NCI-H1436 treated with DMSO at 0.1 percent for 48 hours (cell line): ENCODE measurements at places on chromosomes 1 and 21.

GRCh38 chr1:54546651-54547401 is 1.2 kb upstream of the ACOT11 start:
- no peak for DNase-seq

DNA sequence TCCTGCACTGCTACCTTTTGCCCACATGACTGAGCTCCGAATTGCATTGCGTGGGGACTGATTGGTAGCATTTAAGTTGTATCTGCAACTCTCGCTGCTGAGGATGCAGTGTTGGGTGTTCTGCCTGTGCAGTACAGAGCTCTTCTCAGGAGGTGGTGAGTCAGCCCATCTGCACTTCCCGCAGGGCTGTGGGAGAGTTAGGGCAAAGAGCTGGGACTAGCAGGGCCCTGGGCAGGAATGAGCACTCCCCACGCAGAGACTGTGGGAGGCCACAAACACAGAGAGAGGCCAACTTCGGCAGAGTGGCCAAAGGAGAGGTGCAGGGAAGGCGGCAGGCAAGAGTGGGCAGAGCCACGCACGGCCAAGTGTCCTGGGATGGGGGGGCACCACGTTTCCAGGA is 244.7 kb downstream of the SIPA1L2 start:
- DNase-seq = no peak

DNA sequence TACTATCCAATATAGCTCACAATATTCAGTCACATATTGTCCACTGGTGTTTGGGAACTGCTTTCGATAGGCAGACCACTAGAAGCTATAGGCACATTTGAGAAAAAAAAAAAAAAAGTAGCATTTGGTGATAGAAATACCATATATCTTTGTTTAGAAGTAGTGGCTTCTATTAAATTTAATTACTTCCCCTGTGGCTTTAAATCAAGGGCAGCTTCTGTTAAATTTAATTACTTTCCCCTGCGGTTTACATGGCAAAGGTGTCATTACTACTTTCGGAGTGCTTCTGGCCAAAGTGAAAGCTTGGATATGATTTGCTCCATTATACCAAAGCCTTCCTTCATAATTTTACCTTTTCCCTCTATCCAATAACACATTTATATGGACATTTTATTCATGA is 229.9 kb downstream of the TTLL7 start:
- DNase-seq = no peak

- no peak for DNase-seq
Observed at GRCh38 chr1:15436881-15437442, 1.3 kb upstream of the CTRC start.

DNA sequence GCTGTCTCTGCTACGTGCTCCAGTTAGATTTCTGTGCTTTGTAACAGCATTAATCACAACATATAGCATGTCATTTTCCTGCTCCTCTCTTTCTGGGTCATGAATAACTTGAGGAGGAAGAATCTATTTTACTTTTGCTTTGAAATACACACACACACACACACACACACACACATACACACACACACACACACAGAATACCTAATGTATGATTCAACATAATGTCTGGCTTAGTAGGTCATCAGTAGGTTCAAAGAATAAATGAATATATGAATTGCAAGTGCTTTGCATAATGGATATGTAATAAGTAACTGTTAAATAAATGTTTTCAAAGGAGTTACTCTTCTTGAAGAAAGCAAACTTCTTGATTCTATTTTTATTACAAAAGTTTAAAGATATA is 249.0 kb downstream of the PDE4B start:
- DNase-seq = no peak

DNA sequence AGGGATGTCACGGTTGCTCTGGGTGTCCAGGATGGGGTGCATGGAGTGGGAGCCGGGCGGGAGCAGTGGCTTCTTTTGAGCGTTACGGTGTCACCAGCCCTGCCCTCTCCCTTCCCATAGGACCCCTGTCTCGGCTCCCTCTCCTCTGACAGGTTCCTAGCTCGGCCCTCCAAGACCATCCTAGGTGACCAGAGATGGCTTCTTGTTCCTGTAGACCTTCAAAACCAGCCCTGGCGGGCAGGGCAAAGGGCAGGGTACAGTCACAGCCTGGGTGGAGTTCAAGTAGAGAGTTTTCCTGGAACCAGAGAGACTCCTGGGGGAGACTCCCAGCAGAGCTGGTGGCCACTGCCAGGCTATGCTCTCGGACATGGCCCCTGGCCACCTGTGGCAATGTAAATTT is 345.6 kb upstream of the AJAP1 start:
- DNase-seq = no peak

- DNase-seq = peak; percentile 40
Observed at GRCh38 chr1:29964718-29965533, 728.6 kb downstream of the PTPRU start.

DNA sequence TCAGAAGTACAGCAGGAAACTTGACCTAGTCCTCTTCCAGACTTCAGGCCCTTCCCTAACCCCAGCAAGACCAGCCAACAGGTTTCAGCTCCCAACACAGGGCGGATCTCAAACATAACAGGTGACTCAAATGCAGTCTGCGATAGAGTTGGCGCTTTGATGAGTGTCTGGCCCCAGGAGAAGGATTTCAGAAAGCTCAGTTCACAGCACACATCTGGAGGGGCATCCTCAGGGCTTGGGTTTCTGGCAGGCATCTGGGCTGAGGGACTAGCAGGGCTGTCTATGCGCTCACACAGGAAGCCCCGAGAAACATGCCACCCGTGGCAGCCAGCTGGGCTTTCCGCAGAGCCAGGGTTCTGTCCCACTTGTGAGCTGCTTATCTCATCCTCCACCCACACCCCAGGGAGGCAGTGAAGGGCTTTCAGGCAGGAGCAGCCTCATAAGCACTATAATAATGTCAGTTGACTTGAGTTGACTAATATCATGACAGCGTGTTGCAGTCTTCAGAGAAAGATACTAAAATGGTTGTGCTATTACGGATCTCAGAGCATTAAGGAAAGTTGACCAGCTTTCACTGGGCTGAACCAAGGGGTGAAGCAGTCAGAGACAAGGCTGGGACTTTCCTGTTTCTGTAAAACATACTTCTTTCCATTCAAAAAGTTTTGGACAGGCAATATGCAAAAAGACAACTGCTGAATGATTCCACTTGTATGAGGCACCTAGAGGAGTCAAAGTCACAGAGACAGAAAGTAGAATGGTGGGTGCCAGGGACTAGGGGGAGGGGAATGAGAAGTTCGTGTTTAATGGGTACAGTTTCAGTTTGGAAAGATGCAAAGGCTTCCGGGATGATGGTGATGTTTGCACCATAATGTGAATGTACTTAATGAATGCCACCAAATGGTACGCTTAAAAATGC is 233.0 kb upstream of the IRF2BP2 start:
- DNase-seq = no peak

- no peak for DNase-seq
Observed at GRCh38 chr1:31004231-31004621, 61.3 kb downstream of the PUM1 start.

- DNase-seq = no peak
Observed at GRCh38 chr1:94310570-94311270, 73.3 kb upstream of the ARHGAP29 start.

DNA sequence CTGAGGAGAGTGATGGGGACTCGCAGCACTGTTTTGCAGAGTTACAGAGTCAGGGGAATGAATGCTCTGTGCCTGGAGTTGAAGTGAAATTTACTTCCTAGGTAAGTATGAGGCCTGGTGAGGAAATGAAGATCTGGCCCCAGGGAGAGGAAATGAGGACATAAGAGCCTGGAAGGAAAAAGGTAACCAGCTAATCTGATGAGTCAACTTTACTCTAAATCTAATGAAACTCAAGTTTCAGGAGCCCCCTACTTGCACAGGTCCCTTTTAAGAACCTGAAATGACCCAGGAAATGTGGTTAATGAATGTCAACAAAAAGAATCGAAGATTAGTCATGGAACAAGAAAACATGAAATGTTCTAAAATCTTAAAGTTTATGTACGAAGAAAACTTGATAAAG is 599.0 kb downstream of the AGBL4 start:
- DNase-seq = no peak

DNA sequence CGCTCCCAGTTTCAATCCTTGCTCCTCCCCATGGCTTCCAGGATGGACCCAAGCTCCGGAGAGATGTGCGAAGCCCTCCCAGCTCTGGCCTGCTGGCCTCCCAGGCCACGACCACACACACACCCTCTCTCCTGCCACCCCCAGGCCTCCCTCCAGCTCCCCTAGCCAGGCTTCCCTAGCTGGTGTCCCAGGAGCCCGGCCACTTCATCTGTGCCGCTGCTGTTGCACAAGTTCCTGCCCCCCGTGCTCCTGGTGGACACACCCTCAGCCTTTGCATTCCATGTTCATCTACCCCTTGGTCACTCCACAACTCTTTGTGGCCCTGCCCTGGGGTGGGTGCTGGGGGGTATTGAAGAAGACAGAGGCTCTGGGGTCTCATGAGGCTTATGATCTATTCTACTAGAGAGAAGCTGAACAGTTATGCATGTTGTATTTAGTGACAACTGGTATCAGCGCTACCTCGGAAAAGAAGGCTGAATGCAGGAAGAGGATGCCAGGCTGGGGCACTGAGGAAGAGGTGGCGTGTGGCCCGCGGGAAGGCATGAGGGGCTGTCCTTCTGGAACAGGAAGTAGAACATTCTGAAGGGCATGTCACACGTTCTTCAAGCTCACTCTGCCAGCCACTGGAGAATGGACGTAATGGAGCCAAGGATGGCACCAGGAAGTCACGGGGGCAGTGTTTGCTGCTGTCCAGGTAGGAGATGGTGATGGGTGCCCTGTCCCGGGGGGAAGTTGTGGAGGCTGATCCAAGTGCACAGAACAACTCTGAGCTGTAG is 172.4 kb downstream of the PSMG1 start:
- DNase-seq = no peak

DNA sequence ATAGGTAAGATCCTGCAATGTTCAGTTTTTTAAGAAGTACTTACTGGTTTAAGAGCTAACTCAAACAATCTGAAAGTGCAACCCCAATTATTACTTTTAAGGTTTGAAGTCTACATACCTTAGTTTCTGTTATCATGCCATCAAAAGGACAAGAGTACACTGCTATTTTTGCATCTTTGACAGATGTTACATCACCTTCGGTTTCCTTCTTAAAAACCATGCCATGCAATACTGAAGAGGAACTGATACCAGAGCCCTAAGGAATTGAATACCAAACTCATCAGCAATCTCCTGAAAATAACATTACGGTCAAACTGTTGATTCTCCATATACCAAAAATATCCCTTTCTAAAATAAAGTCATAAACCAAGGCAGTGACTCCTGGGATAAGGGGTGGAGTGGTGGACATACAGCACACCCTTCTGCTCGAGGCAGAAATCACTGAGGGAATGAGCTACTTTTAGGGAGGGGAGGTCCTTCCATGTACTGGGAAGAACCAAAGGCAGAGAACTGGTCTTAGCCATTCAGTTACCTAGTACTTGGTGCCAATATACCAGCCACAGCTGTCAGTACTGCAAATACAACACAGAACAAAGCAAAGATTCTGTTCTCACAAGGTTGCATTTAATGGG is 8.5 kb downstream of the CCT8 start:
- DNase-seq = no peak

DNA sequence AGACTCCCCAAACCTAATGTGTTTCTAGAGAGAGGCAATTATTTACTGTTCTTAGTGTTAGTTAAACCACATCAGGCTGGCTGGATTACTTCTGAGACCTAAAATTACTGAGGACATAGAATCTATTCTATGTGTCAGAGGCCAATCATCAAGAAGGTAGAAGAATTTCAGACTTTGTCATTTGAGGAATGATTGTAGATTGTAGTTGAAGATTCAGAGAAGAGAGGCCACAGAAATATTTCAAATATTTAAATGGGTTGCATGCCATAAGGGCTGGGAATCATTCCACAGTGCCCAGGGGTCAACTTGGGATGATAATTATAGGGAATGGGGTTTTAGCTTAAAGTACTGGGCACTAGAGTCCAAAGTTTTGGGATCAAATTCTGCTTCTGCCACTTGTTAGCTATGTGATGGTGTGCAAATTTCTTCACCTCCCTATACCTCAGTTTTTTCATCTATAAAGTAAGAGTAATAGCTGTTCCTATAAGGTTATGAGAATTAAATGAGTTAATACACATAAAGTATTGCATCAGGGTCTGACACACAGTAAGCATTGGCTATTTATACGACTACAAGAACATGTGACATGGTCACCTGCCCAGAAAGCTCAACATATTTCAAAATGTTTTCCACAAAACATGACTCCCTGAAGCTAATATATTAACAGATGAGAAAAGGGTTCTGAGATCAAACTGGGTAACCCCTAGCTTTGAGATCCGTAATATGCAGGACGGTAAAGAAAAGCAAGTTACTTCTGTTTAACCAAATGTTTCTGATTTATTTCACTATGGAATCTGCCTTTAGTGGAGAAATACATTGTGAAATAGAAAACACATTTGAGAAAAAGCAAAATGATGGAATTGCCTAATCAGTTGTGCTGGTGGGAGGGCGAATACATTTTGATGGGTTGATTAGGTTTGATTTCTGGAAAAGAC is 69.7 kb upstream of the SPAG17 start:
- DNase-seq = no peak

DNA sequence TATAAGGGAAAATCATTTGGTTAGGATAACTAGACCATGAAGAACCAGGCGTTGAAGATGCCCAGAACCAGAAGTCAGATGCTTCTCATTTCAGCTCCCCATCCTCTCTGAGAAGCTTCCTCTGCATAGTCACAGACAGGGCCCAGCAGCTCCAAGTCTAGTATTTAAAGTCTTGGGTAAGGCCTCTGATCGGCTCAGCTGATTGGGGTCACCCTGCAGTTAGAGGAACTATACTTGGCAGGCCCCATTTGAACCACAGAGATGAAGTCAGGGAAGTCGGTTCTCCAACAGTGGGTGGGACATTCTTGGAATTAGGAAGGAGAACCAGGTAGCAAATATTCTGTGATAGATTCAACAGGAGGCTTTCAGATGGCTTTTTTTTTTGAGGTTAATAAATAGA is 48.3 kb downstream of the SLC22A15 start:
- no peak for DNase-seq

GRCh38 chr1:101509370-101509769 is 272.6 kb downstream of the S1PR1 start:
- no peak for DNase-seq

DNA sequence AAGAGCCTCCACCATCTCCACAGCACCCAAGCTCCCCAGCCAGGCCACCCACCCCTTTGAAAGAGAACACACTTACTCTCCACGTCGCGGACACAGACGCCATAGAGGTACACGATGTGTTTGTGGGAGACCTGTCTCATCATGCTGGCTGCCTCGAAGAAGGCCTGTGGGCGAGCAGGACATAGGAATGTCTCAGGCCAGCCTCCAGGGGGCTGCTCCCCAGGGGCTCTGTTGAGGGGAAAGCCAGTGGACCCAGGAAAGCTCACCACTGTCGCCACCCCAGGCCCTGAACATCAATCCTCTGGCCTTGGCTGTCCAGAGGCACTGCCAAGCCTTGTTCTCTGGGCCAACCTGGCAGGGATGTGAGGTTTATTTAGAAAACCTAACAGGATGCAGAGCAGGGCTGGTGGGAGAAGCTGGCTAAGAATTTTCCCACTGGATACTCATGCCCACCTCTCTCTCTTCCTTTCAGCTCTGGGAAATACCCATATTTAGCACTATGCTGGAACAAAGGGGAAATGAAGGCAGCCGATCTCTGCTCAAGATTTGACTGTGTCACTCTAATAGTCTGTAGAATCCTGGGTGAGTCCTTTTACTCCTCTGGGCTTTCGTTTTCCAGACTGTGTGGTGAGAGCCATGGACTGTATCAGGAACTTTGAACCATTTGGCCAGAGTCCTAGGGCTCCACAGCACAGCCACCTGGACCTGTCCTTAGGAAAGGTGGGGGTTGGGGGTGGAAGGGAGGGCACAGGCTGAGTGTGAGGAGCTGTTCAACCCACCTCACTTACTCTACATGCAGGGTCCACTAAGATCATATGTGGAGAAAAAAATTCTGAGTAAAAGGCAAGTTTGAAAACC is 101.9 kb downstream of the RAVER2 start:
- DNase-seq = no peak

- DNase-seq = no peak
Observed at GRCh38 chr1:237838320-237838719, 52.4 kb downstream of the ZP4 start.
